ENCODE measurements at places on chromosomes 3 and 15. TPM values are rescaled to one million over a fixed set of nuclear protein-coding genes. Genes with fewer than 3 reads are reported as not detected.
A peak's percentile ranks its signal among the peaks of the same experiment; 100 is the strongest.

Gene RPL39L
- total RNA-seq, result 70.6 TPM

GRCh38 chr15:85745023-85745422 lies 49.7 kb downstream of the KLHL25 start:
- no peaks in the 10 kb centered on the region for H3K27me3 ChIP-seq
- DNase-seq, result no peak
- H3K27ac ChIP-seq, result no peak overlapping the region
- no peak overlapping the region for H3K4me3 ChIP-seq
- 0 out of 2 replicates have a peak, but pooled peaks cover 12% of the 10 kb centered on the region for H3K36me3 ChIP-seq

- no peaks in the 10 kb centered on the region for H3K4me1 ChIP-seq
- no peaks in the 10 kb centered on the region for H3K27me3 ChIP-seq
- no peak overlapping the region for H3K4me3 ChIP-seq
Observed at GRCh38 chr3:65093641-65094040, 405.8 kb upstream of the ADAMTS9 start.

- H3K27me3 ChIP-seq, result no peaks in the 10 kb centered on the region
- DNase-seq, result no peak
- no peak overlapping the region for H3K4me3 ChIP-seq
- H3K4me1 ChIP-seq, result no peaks in the 10 kb centered on the region
- H3K36me3 ChIP-seq, result no peaks in the 10 kb centered on the region
- no peak overlapping the region for H3K27ac ChIP-seq
Observed at GRCh38 chr3:141269961-141270360, 38.3 kb downstream of the PXYLP1 start.

DNA sequence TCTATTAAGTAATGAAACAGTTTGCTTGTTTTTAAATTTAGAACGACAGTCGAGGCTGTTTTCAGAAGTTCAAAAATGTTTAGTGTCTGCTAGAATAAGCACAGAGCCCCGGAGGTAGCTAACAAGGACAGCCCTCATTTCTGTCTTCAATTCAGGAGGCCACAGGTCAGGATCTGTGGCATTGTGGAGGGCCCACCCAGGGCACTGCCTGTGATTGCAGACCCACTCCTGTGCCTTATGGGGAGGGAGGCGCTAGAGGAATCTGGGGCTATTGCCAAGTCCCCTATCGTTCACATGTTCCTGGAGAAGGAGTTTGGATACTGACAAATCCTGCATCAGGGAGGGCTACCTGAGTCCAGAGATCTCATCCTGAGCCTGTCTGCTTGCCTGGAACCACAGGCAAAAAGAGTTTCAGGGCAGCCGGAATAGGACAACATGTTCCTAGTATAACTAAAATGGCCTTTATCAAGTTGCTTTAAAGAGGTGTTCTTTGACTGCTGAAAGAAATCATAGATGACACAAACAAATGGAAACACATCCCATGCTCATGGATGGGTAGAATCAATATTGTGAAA lies 141.5 kb upstream of the ROPN1 start:
- no peaks in the 10 kb centered on the region for H3K36me3 ChIP-seq
- no peak overlapping the region for H3K4me3 ChIP-seq
- no peaks in the 10 kb centered on the region for H3K27me3 ChIP-seq

GRCh38 chr15:61079529-61079928 lies 149.6 kb downstream of the RORA start:
- no peak overlapping the region for H3K4me3 ChIP-seq
- no peak for DNase-seq
- H3K27ac ChIP-seq, result no peak overlapping the region
- peaks cover 5% of the 10 kb centered on the region for H3K4me1 ChIP-seq

GRCh38 chr3:56468184-56469106 lies at the start of gene ERC2:
TSS of gene ERC2 (minus strand) at chr3:56468467.
- H3K4me3 ChIP-seq, result peak within 1 kb of the TSS; percentile 74
- H3K36me3 ChIP-seq, result no peaks in the 10 kb centered on the region
- H3K27ac ChIP-seq, result peak within 1 kb of the TSS; percentile 81
- H3K27me3 ChIP-seq, result no peaks in the 10 kb centered on the region
- H3K4me1 ChIP-seq, result 0 out of 2 replicates have a peak, but pooled peaks cover under 1% of the 10 kb centered on the region

GRCh38 chr3:25589783-25590258 lies 74.9 kb downstream of the TOP2B start:
- no peaks in the 10 kb centered on the region for H3K36me3 ChIP-seq
- H3K4me1 ChIP-seq, result no peaks in the 10 kb centered on the region
- no peak overlapping the region for H3K4me3 ChIP-seq
- H3K27ac ChIP-seq, result no peak overlapping the region

- no peak overlapping the region for H3K4me3 ChIP-seq
- peaks cover 31% of the 10 kb centered on the region for H3K4me1 ChIP-seq
- no peaks in the 10 kb centered on the region for H3K27me3 ChIP-seq
- no peak overlapping the region for H3K27ac ChIP-seq
Observed at GRCh38 chr3:112315791-112316190, 17.2 kb upstream of the CD200 start.

DNA sequence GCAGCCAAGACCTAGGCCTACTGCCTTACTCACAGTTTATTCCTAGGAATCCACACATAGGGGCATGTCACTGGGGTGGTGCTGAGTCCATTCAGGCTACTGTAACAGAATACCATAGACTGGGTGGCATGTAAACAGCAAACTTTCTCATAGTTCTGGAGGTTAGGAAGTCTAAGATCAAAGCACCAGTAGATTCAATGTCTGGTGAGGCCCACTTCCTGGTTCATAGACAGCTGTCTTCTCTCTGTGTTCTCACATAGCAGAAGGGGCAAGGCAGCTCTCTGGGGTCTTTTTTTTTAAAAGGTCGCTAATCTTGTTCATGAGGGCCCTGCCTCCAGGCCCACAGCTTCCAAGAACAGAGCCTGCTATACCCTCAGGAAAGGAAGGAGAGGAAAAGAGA lies 113.9 kb upstream of the MANF start:
- no peak overlapping the region for H3K27ac ChIP-seq
- H3K36me3 ChIP-seq, result no peaks in the 10 kb centered on the region
- H3K27me3 ChIP-seq, result no peaks in the 10 kb centered on the region
- DNase-seq, result no peak
- H3K4me1 ChIP-seq, result no peaks in the 10 kb centered on the region

Gene XCR1
- total RNA-seq, result not detected

DNA sequence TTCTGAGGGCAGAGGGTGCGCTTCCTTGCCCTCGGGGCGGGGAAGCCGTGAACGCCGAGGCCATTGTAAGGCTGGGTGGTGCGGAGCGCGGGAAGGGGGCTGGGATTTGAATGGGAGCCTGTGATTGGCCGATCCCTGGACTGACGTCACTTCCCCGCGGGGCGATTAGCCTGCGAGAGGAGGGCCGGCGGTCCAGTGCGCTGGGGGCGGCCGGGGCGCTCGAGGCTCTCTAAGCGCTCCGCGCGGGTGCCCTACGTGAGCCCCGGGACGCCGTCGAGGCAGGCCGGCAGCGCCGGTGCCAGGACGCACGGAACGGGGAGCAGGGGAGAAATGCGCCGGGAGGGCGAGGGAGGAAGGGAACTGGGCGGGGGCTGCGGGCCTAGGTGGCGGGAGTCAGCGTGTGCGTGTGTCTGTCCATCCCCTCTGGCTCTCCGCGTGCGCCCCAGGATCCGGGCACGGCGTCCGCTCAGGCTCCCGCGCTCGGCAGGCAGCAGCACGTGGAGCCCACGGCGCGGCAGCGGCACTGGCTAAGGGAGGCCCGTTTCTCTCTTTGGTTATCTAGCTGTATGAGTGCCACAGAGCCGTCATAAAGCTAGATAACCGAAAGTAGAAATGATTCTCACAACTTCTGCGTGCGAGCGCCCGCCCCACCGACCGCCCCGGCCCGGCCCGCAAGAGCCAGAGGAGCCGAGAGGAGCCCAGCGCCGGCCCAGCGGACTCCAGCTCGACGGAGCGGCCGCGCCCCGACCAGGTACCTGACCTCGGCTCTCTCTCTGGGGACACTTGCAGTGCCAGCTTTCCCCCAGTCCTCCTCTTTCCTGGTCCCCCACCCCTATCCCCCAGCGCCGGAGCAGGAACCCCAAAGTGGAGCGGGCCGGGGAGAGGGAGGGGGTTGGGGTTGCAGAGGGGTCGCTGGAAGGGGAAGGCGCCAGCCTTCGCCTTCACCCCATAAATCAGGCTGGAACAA lies 33.1 kb upstream of the POLG start:
- no peak overlapping the region for H3K27ac ChIP-seq
- H3K36me3 ChIP-seq, result no peaks in the 10 kb centered on the region
- H3K4me3 ChIP-seq, result peak overlapping the region; percentile 50
- peak; percentile 89 for DNase-seq

DNA sequence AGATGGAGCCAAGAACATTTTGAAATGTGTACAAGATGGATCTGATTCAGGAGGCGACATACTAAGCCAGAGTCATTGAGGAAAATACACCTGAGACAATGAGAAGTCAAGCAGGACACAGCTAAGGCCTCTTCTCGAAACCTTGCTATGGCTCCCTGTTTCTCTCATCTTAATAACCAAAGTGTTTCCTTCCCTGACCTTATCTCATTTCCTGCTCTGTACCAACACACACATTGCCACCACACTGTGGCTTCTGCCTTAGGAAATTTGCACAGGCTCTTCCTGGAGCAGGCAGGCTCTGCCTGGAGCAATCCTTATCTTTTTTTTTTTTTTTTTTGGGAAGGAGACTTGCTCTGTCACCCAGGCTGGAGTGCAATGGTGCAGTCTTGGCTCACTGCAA lies 36.6 kb downstream of the OXSM start:
- H3K4me1 ChIP-seq, result peaks cover 2% of the 10 kb centered on the region
- no peaks in the 10 kb centered on the region for H3K27me3 ChIP-seq
- no peak overlapping the region for H3K4me3 ChIP-seq

Gene TKT
- 1,229 TPM for total RNA-seq

Measured in GM23338 (cell line).